ENCODE measurements at places on chromosomes 5 and 9.

GRCh38 chr5:131635684-131636572, 899 bp upstream of the RAPGEF6 start:
- DNase-seq: no peak

DNA sequence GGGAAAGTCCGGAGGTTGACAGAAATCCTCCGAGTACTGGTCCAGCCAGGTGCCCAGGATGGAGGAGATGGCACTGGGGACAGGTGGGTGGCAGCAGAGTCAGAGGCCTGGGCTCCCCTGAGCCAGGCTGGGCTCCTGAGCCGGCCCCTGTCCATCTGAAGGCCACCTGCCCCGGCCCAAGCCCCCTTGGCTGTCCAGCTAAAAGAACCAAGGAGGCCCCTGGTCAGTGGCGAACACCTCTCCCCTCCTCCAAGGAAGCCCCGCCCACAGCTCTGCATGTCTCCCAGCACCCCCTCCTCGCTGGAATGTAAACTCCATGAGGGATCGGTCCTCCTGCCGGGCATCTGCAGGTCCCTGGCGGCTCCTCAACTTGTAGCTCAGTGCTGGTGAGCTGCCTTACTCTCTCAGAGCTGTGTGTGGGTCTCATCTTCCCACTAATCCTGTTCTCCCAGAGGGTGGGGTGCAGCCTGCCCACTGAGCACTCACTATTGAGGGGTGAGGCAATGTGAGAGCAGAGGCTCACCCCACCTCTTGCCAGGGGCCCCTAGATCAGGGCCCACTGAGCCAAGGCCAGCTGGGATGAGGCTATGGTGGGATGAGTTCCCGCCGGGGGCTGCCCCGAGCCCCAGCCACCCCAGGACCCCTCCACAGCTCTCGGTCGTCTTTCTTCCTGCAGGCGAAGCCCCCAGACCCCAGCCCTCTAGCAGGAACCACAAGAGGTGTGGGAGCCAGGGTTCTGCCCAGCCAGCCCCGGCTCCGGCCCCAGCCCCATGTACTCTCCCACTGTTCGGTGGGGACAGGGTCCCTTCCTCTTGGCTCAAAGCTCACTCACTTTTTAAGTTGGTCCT, 12.0 kb downstream of the RALGDS start:
- no peak for DNase-seq

DNA sequence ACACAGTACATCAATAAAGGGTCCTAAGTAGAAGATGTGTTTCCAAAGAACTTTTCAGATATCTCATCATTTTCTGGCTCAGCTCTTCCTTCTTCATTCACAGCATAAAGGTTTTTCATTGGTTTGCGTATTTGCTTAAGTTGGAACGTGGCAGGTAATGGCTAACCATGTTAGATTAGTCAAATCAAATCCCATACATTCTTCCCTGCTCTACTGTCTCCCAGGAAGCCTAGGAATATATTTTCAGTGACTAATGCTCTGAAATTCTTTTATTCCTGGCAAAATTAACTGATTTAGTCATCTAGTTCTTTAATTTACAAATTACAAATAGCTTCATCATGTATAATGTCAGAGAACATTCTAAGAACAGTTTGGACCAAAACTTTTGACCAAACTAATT, 99.6 kb upstream of the TMEM161B start:
- DNase-seq: no peak

DNA sequence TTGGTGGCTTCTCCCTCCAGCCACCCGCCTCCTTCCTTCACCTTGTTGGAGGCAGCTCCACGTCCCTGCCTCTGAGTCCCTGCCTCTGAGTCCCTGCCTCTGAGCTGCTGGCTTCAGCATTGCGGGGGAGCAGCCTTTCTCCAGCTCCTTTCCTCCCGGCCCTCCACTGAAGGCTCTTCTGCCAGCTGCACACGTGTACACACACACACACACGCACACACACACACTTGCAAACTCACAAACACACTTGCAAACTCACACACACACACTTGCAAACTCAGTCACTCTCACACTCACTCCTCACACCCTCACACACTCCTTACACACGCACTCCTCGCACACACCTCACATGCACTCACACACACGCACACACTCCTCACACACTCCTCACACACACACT, 45.1 kb downstream of the C9orf50 start:
- DNase-seq: no peak

- no peak for DNase-seq
These were observed 893.5 kb upstream of the EDIL3 start for GRCh38 chr5:85278193-85278592.

DNA sequence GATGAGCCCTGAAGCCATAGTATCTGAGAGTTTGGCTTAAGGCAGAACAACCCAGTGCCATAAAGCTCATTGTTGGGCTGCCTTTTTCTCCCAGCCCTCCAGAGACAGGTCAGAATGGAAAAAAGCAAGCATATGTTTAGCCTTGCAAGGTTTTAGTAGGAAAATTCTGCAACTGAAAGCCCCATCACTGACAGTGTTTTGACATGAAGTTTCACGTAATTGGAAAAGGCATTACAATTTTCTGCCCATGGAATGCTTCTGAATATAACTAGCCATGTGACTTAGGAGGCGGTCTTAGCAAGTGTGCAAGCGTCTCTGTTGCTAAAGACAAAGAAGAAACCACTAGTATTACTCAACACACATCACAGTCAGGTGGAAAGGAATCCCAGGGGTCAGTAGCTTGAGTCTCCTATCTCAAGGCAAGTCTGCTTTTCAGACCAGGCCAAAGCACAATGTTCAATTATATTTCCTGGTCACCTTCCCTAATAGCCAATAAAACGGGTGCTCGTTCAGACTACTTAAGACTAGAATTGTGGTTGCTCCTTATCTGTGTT, 117.6 kb downstream of the CARTPT start:
- DNase-seq: no peak

DNA sequence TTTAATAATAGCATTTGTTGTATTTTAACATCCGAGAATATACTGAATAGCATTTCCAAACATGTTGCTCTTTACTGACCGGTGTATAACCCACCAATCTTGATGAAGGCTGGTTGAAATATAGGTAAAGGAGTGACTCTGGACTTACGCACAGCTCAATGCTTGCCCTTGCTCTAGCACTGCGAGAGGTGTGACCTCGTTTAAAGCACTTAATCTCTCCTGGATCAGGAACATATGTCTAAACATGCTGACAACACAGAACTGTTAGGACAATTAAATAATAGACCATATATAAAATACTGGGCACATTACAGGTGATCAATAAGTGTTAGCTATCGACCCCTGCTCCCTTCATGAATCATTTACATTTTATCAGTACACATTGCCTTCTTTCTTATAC, 28.3 kb downstream of the TLR4 start:
- no peak for DNase-seq

GRCh38 chr9:84969084-84969483, 299.6 kb downstream of the NTRK2 start:
- no peak for DNase-seq

DNA sequence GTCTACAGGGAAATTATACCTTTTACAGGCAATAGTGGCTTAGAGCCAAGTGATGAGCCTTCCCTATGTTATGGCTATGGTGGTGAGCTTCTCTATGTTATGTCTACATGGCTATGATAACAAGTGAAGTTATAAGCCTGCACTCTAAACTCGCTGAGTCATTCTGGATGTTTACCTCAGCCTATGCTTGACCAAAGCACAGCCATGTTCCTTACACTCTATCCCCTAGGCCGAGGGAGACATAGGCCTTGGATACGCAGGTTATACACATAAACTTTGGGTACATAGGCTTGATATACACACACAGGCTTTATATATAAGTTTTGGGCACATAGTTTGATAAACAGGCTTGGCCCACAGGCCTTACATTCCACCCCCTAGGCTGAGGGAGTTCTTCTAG, 13.8 kb downstream of the DMAC1 start:
- DNase-seq: no peak

DNA sequence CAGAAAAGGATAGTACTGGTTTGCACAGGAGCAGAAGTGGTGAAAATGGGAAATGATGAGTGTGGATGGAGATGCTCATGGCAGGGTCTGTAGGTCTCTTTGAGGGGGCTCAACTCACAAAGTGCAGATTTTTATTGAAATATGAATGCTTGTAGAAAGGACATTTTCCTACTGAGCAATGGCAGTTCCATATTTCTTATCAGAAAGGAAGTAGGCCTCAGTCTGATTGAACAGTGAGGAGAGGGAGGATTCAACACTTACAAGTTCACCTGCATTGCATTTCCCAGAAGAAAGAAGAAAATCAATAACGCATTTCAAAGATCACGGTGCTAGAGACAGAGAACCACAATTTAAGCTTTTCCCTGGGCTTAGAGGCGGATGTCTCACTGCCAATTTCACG, 49.2 kb downstream of the ANXA2R start:
- DNase-seq: no peak

DNA sequence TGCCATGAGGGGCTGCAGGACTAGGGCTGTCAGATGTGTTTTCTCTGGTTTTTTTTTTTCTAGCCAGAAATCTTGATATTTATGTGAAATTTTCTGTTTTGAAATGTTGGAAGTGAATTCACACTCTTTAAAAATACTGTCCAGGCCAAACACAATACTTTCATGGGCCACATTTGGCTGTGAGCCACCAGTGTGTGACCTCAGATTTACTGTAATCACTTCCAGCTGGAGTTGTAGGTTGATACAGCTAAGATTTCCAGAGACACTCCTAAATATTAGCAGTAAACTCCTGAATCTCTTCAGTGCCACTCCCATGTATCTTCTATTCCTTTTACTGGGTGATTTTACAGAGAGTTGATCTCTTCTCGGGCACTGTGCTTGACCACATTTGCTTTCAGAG, 92.2 kb upstream of the CKMT2 start:
- DNase-seq: no peak

DNA sequence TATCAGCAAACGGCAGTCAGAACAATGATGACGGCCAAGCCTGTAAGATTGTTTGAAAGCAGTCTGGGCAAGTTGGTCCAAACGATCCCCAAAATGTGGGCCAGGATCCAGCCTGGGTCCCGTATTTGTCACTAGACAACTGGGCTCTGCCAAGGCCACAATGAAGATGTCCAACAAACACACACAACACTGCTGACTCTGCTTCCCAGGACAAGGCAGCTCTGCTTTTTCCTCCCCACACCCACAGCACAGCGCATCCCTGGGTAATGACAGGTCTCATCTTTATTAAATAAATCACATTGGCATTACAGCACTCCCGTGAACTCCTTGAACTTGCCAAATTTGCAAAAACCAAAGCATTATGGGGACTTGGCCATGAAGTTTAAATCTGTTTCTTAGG, 424.1 kb upstream of the ACTBL2 start:
- no peak for DNase-seq

DNA sequence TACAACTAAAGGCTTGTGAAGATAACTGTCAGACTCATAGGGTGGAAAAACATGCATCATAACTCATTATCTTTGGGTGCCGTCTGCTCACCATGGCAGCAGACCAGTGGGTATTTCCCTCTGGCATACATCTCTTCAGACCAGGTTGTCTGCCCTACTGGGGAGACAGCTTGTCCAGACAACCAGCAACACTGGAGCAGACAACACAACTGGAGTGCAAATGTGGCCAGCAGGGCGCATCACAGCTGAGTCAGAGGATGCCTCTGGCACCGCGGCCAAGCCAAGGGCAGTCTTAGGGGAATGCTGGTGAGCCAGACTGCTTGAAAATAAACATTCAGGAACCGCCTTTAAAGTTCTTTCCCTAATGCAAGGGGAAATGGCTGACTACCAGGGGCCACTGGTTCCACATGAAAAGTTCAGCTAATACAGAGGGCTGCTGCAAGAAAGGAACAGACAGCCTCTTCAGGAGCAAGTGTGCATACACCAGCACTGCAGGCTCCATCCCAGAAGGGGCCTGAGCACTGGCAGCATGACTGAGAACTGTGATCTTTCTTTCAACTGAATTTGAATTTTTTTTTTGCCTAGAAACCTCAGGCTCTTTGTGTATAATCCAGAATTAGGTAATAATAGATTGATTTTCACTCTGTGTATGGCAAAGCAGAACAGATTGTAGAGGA, 77.3 kb downstream of the MAMDC2 start:
- DNase-seq: no peak

DNA sequence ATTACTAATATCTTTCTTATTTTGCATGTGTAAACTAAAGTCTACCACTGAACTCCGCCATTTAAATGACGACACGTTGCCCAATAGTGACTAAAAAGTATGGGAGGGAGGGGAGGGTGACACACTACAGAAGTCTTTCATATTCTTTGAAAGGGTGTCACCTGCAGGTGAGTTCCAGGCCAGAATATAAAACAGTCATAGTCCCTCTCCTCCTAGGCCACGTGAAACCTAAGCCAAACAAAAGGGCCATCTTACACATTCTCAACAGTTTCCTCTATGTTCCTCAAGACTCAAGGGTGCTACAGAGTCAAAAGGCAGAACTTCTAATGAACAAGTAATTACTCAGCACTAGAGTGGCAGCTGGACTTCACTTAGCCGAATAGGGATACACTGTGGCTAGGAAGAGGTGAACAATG, 6.4 kb downstream of the CEMIP2 start:
- no peak for DNase-seq

DNA sequence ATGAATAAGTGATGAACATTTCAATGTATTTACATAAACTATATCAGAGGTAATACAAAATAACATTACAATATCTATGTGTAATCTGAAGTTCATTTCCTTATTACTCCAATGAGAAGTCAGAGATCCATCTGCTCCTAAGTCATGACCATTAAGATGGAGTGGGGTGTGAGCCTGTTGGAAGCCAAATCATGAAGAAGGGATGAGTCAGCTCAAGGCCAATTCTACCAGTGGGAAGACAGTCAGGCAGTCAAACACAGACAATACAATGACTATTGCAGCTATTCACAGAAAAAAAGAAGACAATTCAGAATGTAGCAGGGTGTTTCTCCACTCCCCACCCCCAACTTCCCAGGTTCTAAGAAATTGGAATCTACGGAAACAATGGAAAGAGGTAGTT, 155.0 kb downstream of the NFIB start:
- no peak for DNase-seq

GRCh38 chr5:120241400-120241799, 222.7 kb upstream of the PRR16 start:
- no peak for DNase-seq

- DNase-seq: no peak
These were observed 36.2 kb upstream of the ADAM19 start for GRCh38 chr5:157611571-157612476.

DNA sequence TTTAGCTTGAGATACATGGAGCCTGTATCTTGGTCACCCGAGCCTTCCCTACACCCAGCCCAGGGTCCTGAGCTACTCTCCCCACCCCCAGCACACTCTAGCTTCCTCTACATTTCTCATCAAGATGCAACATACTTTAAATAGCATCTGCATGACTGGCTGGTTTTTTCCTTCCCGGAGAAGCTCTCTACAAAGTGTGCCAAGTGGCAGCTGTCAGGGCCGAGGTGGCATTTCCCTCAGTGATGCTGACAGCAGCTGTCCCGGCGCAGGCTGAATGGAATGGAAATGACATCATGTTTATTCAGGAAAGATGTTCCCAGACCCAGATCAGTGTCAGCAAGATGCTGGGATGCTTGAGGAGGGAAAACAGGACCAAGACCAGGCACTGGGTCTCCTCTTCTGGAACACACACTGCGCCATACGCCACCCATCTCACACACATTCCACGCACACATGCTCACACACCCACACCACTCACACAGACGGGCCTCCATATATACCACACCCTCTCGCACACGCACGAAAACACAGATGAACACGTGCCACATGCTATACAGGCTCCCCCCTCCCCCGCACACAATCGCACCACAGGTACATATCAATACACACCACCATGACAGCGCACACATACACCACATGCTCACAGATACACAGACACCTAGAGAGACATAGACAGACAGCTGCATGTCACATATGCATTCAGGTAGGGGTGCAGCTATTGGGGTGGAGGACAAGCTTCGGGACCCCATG, 67.8 kb downstream of the LHX2 start:
- no peak for DNase-seq

GRCh38 chr9:93025736-93026135, 32.8 kb upstream of the SUSD3 start:
- DNase-seq: no peak

Data from NCI-H2107 (cell line).